Stimulated activated CD4-positive, alpha-beta T cell treated with anti-CD3 and anti-CD28 coated beads, Interleukin-12 subunit alpha, Interleukin-12 subunit beta, amount 100 ng/mL, for 4 hours (primary cell): ENCODE measurements at places on chromosomes 13 and 19.

DNA sequence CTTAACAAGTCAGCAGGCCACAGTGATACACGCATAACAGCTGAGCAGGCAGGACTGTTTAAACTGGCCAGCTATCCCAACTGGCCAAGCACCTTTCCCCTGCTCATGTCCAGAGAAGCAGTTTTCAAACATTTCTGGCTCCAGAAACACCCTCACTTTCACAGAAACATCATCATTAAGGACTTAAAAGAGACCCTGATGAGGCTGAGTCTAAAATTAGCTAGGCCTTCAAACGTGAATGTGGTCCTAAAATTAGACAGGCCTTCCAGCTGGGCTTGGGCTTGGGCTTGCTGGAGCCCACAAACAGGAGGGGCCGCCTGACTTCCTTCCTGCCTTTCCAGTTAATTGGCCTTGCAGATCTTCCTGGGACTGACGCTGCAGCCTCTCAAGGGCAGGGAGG is 334.2 kb downstream of the DNAJC15 start:
- DNase-seq, result no peak

DNA sequence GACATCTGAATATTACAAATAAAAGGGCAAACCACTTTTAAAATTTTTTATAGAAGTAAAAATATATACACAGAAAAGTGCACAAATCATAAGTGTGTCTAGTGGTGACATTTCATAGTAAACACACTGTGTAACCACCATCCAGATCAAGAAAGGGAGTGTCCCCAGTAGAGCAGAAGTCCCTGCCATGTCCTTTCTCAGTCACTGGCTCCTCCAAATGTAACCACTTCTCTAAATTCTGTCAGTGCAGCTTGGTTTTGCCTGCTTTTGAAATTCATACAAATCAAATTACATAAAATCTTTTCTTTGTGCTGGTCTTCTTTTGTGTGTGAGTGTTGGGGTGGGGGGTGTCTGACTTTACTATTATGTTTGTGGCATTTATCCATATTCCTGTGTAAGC is 116.5 kb downstream of the RBM26 start:
- no peak for DNase-seq

- DNase-seq, result no peak
These were observed 2.2 kb upstream of the EID2 start for GRCh38 chr19:39542206-39542605.

DNA sequence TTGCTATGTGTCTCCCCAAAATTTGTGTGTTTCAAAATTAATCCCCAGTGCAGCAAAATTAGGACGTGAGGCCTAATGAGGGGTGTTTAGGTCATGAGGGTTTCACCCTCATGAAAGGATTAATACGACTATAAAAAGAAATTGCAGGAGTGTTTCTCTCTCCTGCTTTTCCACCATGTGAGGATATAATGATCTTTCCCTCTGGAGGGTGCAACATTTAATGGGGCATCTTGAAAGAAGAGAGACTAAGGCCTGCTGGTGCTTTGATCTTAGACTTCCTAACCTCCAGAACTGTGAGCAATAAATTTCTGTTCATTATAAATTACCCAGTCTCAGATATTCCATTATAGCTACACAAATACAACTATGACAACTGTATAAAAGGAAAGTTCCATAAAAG is 183.2 kb downstream of the MYO16 start:
- no peak for DNase-seq

- DNase-seq, result peak; percentile 66
These were observed 24.1 kb upstream of the UBAC2 start for GRCh38 chr13:99176309-99177276.

DNA sequence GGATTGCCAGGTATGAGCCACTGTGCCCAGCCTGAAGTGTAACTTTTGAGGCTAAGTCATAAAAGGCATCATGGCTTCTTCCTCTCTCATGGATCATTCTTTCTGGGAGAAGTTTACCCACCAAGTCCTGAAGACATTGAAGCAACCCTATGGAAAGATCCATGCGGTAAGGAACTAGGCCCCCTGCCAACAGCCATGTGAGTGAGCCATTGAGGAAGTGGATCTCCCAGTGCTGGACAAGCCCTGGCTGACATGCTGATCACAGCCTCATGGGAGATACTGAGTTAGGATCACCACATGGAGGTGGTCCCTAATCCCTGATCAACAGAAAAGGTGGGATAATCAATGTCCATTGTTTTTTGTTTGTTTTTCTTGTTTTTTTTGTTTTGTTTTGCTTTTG is 3.3 kb upstream of the NUDT19 start:
- no peak for DNase-seq

GRCh38 chr19:54459282-54460229 is 4.0 kb downstream of the LENG9 start:
- DNase-seq, result no peak

DNA sequence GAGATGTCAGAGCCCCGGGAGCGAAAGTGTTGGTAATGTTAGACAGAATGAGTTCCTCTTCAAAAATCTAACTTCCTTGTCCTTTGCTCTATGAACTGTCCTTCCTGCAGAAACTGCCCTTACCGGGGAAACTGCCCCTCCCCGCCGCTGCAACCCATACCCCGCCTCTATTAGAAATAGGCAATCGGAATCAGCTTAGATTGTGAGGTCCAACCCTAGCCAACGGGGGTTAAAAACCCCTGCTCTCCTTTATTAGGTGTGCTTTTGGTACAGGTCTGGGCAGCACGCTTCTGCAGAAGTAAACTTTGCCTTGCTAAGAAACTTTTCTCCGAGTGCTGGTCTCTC is 11.5 kb upstream of the CAPNS1 start:
- DNase-seq, result no peak

DNA sequence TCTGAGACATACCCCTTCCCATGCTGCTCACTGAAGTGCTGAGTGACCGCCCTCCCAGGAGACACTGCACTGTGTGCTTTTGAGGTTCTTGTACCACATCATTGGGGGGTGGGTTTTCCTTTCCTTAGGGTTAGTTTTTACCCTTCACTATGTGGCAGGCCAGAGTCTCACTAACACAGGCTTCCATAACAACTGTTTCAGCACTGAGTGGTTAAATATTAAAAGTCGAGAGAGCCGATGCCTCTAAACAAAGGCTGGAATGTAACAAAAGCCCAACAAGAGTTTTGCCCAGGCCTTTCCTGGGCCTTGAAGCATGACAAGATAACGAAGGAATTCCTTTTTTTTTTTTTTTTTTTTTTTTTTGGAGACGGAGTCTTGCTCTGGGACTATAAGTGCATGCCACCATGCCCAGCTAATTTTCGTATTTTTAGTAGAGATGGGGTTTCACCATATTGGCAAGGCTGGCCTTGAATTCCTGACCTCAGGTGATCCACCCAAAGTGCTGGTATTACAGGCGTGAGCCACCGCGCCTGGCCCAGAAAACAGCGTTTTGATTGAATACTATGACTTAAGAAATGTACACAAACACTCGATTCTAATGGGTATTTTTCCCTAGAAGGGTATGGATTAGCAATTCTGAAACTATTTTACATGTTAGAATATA is 46.5 kb downstream of the ZNF823 start:
- no peak for DNase-seq

- no peak for DNase-seq
These were observed 38.6 kb upstream of the TSHZ3 start for GRCh38 chr19:31387717-31388301.

- DNase-seq, result no peak
These were observed 2.8 kb downstream of the ZNF429 start for GRCh38 chr19:21508198-21508597.

DNA sequence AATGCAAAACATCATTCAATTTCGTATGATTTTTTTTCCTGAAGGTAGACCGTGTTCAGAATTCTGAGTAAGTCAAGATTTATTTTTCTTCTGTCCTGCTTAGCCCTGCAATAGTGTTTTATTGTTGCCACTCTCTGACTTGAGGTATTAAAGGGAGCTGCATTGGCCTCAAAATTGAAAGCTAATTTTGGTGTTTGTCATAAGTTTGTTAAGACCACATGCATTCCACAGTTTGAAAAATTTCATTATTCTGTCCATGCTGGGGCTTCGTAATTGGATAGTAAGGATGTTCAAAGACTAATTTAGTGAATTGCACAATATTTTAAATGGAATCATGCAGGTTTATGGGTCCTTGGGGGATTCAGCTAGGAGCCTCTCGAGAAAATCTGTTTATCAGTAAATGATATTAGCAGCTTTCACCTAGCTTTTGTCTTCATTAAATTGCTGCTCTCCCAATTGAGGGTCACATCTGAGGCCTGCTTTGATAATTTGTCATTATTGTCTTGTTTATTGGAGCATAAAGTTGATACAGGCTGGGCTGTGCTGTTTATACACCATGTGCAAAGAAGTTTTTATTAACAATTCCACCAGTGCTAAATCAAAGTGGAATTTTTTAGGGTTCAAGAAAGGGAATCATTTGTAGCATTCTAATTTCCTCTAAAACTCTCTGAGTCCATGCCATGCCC is 339.8 kb upstream of the OBI1 start:
- DNase-seq, result no peak

DNA sequence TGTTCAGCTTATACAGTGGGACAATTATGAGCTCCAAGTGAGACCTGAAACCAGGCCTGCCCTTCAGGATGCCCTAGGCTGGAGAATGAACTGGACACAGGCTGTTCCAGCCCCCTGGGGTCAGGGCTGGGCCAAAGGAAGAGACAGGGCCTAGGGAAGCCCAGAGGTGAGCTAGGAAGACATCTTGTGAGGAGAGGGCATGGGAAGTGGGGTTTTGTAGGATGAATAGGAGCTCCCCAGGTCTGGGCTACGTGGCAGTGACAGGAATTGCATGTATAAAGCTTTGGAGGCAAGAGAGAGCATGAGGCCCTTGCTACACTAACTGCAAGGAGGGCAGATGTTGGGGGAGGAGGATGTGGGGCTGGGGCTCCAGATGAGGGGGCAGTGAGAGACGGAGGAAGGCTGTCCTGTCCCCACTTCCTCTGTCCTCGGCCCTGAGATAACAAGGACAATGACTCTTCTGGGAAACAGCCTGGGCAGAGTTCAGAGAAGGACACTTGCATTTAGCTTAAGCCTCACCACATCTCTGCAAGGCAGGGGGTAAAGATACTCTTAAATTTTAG is 1.5 kb upstream of the TBXA2R start:
- DNase-seq, result no peak

DNA sequence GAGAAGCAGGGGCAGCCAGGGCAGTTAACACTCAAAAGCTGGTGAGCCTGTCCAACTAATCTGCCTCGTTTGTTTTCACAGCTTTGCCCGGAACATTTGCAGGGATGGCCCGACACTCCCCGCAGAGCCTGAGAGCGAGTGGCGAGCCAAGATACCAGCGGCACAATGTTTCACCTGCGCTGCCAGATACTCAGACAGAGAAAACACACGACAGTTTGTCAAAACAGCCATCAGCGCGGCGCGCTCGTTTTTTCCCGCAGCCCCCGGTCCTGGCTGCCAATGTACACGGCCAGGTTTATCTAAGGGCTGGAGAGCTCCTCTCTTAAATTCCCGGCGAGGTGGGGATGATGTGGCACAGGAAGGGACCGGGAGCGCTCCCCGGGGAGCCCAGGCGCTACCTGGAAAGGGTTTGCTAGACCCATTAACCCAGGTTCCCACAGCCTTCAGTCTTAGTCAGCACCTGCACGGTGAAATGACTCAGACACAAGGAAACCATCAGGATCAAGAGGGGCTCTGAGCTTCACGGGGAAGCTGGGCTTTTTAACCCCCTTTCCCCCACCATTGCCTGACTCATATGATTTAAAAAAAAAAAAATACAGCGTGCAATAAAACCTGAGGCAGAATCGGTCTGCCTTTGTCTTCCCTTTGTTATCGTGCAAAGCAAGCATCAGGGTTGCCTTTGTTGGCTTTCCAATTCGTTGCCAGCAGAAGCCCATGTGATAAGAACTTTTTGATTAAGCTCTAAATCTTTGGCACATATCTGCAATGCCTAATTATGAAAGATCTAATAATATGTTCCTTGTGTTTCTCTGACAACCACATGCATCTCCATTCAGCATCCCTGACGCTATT is 186.2 kb downstream of the EFNB2 start:
- DNase-seq, result no peak

GRCh38 chr19:30692879-30693503 is 320.8 kb downstream of the ZNF536 start:
- DNase-seq, result no peak

- DNase-seq, result no peak
These were observed 11.8 kb downstream of the ANO8 start for GRCh38 chr19:17322854-17323253.

GRCh38 chr13:81637457-81637856 is 1296.5 kb upstream of the SPRY2 start:
- no peak for DNase-seq

- no peak for DNase-seq
These were observed 6.0 kb upstream of the SCEL start for GRCh38 chr13:77529501-77529840.

DNA sequence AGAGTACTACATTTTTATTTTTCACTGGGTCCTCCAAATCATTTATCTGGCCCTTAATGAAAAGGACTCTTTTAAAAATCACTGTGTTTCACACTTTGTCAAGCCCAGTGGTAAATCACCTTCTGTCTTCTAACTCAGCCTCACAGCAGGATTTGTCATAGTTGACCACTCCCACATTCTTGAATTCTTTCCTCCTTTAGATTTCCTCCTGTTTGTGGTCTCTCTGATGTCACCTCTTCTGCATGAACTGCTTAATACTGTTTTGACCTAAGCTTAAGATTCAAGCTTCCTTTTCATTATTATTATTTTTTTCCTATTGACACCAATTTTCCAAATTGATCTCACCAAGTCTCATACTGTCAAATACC is 899.8 kb upstream of the MIR17HG start:
- DNase-seq, result no peak

DNA sequence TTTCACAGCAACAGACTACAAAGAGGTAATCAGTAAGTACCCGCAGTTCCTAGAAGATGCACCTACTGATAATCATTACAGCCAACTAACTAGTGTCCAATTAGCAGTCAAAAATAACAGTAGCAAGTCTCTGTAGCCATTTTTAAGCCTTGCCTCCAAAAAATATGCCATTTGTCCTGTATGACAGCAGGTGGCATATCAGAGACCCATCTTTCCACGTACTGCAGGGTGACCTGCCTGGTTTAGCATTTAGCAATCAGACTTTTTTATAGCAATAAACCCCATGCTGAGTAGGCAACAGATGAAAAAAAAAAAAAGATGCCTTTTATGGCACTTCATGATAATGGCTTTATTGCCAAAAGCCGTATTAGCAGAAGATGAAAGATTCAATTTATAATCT is 155.3 kb upstream of the LSM14A start:
- DNase-seq, result no peak

- no peak for DNase-seq
These were observed 2.3 kb downstream of the SPACA4 start for GRCh38 chr19:48608798-48609263.

GRCh38 chr19:4620675-4621074 is 18.6 kb upstream of the TNFAIP8L1 start:
- DNase-seq, result no peak

DNA sequence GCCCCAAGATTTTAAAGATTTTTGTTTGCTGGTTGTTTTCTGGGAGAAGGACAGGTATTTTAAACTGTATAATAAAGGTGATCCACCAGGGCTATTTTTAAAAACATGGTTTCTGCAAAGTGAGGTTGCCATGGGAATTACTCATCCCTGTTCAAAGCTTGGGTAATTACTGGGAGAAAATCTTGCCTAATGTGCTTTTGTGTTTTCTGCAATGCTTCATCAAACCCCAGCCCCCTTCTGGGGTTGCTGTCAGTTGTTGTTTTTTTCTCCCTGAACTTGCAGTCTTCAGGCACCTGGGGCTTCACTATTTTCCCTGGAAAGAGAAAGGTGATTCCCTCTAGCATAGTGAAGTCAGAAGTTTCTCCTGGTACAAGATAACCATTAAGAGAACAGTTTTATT is 277.2 kb downstream of the NALCN start:
- DNase-seq, result no peak
